ENCODE measurements at places on chromosomes 2 and 18. TPM values are rescaled to one million over a fixed set of nuclear protein-coding genes. Genes with fewer than 3 reads are reported as not detected.
A peak's percentile ranks its signal among the peaks of the same experiment; 100 is the strongest.

DNA sequence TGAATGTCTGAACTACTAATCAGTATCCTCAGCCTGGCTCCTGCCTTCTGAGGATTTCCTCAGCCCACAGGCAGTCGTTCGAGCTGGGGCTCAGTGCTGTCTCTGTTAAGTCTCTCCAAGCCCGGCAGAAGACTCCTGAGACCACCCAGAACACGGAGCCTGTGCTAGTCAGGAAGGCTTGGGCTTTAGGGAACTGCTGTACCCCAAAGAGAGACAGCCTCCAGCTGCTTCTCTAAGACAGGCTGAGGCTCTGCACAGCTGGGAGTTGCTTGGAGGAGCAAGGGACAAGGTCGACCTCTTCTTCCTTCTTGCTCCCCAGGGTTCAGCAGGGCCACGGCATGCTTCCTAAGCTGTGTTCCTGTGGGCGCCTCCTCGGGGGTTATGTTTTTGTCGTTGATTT, 283.4 kb upstream of the MYT1L start:
- peak; percentile 8 for DNase-seq

DNA sequence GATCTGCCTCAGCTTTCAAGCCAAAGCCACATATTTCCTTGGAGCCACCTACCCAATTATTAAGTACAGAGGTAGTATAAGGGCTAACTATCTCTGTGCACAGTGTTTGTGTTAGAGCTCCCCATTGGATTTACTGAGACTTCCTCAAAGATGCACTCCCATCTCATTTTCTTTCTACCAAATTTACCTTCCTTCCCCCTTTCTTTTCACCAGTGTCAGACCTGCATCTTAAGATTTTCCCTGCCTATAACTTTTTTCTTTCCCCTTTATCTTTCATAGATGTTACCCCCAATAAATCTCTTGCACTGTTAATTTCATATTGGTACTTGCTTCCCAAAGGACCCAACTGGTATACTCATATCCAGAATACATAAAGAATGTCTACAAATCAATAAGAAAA, 5.9 kb upstream of the REL start:
- no peak for DNase-seq

- DNase-seq = no peak
These were observed 62.3 kb downstream of the FIGN start for GRCh38 chr2:163673522-163673921.

The GAREM2 gene
- polyA plus RNA-seq = 3.3 TPM

DNA sequence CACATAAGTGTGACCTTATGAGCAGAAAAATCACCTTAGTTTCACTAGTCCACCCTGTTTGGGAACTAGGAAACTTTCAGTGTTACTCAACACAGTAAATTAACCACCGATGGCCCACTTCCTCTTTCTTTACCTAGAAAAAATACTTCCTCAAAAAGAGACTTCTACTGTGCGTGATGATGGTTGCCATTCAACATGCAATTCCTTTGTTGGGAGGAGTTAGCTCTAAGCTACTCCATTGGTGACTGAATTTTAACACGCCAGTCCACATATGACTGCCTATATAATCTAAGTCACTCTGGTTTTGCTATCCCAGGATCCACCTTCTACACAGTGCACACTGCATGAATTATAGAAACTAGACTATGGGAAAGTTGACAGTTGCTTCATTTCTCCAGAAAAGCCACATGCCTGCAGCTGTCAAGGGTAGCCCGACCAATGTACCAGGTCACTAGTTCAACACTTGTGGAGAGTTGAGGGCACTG, 47.8 kb upstream of the REG3G start:
- DNase-seq = peak; percentile 18

DNA sequence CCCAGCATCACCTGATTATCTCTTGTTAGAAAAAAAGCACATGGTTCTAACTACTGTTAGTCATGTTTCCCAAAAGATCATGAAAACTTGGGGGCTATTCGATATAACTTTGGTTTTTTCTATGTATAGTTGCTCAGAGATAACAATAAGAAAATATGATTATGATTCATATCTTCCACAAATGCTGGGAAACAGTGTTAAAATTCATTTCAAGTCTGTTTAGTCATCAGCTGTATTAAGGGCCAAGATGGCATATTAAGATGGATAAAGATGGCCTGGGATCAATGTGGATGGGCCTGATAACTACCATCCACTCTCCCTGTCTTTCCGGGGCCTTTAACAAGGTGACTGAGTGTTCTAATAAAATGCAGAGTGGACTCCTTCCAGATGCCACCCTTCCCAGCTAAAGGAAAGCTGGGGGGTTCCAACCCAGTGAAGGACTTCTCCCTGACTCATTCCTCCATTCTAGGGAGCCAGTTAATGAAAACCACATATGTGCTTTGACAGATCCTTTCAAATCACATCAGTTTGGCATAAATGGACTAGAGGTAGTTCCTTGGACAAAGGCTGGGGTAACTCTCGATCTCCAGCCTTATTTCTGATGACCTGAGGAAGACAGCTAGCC, 221.6 kb downstream of the VAPA start:
- DNase-seq = no peak

The TBR1 gene
- 0.20 TPM for polyA plus RNA-seq

DNA sequence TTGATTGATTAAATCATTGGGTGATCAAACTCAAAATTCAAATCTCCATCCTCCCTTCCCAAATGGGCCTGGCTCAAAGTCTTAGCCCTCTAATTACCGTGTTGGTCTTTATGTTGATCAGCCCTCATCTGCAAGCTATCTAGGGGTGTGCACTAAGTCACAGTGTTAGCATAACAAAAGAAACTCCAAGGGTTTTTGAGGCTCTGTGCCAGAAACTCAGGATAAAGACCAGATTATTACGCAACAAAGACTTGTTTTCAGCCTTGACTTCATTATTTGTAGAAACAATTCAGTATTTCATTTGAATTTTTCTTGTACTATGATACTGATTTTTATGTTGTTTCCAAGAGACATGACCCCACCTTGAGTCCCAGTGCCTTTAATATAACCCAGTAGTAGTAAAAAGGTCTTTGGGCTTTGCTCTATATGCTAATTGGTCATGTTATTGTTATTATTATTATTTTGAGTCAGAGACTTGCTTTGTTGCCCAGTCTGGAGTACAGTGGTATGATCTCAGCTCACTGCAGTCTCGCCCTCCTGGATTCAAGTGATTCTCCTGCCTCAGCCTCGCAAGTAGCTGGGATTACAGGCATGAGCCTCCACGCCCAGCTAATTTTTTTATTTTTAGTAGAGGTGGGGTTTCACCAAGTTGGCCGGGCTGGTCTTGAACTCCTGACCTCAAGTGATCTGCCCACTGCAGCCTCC, 13.9 kb downstream of the PSMD14 start:
- DNase-seq = no peak

- no peak for DNase-seq
These were observed 166.6 kb downstream of the ACTR3 start for GRCh38 chr2:114056294-114057143.

DNA sequence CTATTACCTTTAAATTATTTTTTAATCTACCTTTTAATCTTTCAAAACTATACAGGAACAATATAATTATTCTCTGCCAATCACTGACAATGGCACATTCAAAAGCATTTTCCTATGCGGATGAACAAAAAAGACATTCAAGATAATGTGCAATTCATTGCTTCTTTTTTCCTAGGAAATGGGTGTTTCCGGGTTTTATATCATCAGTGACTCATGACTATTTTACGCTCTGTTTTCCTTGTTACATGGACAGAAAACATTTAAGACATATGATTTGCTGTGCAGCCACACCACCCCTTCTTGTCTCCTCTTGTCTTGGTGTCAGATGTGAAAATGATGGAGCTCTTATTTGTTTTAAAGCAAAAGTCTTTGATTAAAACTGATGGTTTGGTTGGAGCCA, 184.7 kb upstream of the LINC00305 start:
- no peak for DNase-seq

DNA sequence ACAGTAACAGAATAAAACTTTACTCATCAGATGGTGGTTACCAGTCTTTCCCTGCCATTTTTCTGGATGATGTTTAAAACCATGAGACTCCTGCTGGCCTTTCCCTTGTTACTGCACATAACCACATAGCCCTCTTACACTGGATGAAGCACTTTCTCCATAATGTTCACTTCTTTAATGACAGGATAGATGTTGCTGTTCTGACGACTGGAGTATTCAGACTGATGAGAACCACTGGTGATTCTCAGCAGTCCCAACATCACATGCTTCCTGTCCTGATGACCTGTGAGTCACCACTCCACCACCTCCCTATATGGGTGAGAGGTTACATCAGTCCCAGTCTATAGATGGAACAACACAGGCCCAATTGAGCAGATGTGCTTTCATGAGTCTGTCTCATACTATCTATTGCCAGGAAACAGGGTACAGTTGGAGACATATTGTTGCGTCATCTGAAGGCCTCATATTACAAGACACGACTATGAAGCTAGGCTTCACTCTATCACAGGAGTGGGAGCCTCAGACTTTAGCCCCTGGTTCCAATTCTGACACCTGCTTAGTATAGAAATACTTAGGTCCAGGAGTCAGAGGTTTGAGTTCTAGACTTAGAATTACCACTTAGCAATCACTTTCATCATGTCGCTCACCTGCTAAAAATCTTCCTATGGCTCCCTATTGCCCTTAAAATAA, 145.7 kb upstream of the KLF7 start:
- DNase-seq = peak; percentile 30

GRCh38 chr18:23887035-23887434, 127.5 kb upstream of the TTC39C start:
- DNase-seq = no peak

The GAL3ST2 gene
- not detected for polyA plus RNA-seq

- no peak for DNase-seq
These were observed 915.5 kb downstream of the ERBB4 start for GRCh38 chr2:211623096-211623495.

- DNase-seq = no peak
These were observed 371.7 kb upstream of the RND3 start for GRCh38 chr2:150859162-150859561.

GRCh38 chr2:86781363-86781762, 9.3 kb downstream of the CD8A start:
- no peak for DNase-seq

DNA sequence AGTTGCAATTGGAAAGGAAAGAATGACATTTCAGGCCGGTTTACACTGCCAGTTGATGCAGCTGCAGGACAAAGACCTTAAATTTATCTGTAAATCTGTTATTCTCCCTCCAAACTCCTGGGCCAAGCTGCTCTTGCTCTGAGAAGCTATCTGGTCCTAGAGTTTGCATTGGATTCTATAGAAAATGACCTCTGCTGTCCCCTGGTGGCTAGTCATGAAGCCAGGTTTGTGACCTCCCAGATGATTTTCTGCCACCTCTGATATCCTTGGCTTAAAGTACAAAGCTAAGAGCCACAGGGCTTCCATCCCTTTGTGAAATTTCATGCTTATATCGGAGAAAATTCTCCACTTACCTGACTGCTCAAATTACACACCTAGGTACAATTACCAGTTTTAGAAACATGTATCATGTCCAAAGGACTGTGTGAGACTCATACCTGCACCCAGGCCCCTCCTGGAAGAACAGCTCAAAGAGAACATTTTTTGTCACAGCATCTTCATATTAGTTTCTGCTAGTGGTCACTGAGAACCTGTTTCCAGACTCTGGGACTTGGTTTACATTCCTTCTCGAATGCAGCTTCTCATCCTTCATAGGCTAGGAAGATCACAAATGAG, 28.9 kb upstream of the IER3IP1 start:
- peak; percentile 52 for DNase-seq

DNA sequence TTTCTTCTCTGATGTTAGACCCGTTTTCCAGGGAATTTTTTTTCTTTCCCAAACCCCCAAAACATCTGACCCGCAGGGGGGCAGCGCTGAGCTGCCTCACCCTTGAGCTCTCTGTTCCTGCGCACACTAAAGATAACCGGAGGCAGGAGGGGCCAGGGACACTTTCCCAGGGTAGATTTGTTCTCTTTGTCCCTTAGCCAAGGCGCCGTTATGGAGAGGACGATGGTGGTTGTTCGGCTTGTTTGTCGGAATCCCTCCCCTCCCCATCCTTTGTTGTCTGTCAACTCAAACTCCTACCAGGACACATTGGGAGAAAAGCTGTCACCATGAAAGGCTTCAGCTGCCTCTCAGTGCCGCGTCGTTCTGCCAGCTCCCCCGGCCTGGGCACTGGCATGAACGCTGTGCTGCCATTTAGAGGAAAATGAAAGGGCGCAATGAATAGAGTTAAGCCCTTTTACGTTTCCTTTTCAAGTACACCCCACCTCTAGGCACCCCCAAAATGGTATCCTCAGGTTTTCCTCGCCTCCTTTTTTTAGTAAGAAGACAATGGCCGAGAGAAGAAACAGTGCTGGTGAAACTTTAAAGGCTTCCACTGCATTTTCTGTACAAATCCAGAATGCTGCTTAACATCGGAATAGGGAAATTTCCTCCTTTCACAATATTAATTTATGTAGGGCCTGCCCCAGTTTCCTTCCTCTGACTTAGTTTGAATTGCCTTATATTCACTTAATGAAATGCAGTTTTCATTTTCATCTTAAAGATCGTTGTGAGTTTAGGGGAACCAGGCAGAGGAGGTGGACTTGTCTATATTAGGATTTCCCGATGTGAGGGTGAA, 62.1 kb downstream of the RND3 start:
- no peak for DNase-seq
